Stimulated activated CD8-positive, alpha-beta memory T cell treated with anti-CD3 and anti-CD28 coated beads, Interleukin-7, amount 100 ng/mL, for 24 hours (primary cell): ENCODE measurements at places on chromosomes 13 and 19.

DNA sequence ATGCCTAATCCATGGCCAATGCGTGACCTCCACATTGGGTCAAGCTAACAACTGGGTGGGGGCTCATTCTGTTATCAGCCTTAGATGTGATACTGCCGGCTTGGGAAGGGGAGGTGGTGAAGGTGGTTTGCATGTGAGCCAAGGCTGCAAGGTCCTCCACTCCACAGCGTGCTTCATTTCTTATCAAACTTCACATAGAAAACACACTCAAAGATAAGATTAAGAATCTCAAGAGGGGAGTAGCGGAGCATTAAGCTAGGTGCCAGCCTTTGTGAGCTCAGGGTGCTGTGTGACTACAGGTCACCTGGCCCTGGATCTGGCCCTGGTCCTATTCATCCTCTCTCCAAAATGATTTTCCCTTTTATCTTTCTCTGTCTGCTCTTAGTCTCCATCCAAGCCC, 13.3 kb upstream of the ARGLU1 start:
- DNase-seq: no peak

DNA sequence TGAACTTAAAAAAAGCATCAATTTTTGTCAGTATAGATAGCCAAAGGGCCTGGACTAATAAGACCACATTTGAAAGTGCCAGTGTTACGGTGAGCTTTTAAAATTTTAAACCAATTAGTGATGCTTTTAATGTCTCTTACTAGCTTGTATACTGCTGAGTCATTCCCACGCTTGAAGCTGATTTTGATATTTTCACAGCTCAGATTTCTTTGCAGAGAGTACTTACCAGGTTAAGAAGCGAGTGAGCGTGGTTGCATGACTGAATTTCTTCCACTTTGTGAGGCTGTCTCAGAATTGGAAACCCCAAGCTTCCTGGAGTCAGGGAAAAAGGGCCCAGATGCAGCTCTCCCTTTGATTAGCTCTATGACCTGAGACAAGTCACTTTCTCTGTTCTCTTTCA, 74.5 kb upstream of the NBEA start:
- no peak for DNase-seq

DNA sequence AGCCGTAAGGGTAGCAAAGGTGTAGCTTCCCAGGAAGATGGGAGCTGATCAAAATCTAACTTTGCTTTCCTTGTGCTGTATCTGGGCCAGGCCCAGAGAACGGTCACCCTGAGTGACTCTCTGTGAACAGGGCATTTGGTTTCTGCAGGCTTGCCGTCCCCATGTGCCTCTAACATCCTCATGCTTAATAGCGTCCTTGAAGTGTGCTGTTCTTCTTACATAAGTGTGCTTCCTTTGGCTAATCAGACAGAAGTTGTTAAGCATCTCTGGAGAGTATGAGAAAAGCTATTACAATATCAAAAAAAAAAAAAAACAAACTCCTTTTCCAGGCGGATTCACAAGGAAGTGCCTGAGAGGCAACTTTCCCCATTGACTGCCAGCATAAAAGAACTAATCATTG, 503.7 kb downstream of the DIAPH3 start:
- no peak for DNase-seq

DNA sequence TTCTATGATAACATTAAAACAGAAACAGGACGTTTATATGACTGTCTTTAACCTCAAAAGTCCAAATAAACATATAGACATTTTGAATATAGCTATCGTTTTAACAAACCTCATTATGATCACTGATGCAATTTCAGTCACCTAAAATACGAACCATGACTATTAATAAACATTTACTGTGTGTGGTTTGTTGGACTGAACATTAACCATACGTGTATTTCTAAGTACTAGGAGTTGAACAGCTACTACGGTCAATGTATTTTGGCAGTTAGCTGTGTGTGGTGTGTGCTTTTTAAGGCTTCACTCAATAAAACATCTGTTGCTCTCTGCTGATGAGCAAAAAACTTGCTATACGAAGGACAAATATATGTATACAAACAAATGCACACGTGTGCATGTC, 281.4 kb downstream of the ABCC4 start:
- no peak for DNase-seq

- DNase-seq: no peak
Observed at GRCh38 chr13:65803530-65804392, 1426.4 kb downstream of the PCDH9 start.

DNA sequence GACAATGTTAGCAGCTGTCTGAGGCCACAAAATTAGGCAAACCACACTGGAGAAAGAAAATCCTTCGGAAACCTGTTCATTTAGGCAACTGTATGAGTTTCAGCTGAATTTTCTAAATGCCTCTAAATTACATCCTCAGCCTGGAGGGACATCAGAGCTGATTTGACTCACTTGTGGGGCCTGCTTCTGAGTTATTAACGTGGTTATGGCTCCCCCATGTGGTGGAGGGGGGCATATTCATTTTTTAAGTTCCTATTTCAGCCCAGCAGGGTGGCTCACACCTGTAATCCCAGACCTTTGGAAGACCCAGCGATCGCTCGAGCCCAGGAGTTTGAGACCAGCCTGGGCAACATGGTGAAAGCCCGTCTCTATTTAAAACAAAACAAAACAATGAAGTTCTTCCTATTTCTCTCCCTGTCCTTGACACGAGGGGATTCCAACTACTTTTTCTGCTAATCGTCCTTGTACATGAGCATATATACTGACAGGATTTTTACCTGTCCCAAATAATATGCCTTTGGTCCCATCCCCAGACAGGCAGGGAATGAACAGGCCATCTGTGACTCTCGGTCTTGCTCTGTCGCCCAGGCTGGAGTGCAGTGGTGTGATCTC, 31.5 kb upstream of the HIF3A start:
- DNase-seq: peak; percentile 32

GRCh38 chr19:30464162-30464561, 92.0 kb downstream of the ZNF536 start:
- DNase-seq: no peak

DNA sequence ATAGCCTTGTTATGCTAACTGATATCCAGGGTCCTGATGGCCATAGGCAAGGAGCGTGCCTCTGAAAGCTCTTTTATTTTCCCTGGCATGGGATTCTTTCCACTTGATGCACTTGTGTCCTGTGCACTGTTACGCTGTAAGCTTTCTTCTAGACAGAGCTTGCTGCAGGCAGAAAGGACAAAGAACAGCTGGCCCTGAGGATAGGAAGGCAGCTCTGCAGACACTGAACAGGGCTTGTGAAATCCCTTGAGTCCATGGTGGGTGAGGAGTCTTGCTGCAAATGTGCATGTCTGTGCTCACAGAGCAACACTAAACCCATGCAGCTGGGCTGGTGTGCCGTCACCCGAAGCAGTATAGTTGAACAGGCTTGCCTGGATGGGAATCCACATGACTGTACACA, 126.6 kb downstream of the AKAP11 start:
- DNase-seq: no peak

DNA sequence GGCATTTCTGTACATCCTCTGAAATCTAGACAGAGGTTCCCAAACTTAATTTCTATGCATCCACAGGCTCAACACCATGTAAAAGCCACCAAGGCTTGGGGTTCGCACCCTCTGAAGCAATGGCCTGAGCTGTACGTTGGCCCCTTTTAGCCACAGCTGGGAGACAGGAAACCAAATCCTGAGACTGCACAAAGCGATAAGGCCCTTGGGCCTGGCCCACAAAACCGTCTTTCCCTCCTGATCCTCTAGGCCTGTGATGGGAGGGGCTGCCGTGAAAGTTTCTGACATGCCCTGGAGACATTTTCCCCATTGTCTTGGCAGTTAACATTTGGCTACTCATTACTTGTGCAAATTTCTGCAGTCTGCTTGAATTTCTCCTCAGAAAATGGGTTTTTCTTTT, 766.4 kb downstream of the GPC5 start:
- no peak for DNase-seq

- DNase-seq: no peak
Observed at GRCh38 chr19:1796395-1797142, 15.5 kb downstream of the ATP8B3 start.

DNA sequence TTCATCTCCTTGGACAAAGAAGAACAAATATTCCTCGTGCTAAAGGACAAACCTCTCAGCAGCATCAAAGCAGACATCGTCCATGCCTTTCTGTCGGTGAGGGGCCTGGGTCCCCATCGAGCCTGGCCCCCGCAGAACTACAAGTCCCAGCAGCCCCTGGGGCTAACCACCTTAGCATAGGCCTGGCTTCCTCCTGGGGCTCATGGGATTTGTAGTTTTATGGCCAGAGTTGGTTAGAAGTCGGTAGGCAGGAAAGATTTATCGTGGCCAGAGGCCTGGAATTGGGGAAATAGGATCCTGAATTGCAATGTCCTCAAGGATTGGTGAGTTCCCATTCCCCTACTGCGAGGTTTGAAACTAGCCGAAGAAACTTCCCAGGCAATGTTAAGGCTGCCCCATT, 19.6 kb downstream of the TMEM150B start:
- no peak for DNase-seq

DNA sequence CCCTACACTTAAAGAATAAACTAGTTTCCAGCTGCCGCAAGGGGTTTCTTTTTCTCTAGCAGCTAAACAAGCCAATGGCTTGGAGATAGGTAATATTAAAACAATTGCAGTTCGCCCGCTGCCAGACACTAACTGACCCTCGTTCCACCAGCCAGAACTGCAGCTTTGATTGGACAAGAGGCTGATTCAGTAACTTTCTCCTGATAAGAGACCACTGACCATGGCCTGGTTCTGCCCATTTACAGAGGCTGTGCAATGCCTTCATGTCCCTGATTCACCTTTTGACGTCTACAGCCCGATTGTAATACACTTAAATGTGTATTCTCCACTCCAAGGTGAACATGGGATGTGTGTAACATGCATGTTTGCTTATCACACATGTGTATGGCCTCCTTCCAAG, 12.8 kb upstream of the C19orf12 start:
- no peak for DNase-seq

GRCh38 chr13:43376596-43376995, 353.2 kb downstream of the DNAJC15 start:
- DNase-seq: no peak

DNA sequence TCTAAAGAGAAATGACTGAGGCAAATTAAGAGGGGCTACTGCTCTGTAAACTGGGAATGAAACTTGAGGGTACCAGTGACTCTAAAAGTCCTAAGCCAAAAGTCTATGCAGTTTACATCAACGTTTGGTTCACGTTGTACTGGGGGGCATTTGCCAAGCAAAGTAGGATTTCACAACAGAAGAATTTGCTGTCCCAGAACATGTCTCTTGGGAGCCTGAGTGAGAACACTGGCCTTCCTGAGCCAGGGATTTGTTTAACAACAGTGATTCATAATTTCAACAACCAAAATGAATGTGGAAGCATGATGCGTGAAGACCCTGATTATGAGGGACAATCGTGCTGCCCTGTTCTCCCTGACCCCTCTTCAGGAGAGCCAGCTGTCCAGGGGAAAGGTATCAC, 178.0 kb downstream of the OXGR1 start:
- no peak for DNase-seq

- DNase-seq: no peak
Observed at GRCh38 chr13:113777311-113778260, 18.6 kb downstream of the TMEM255B start.

GRCh38 chr13:50344717-50345116, 329.5 kb downstream of the KCNRG start:
- DNase-seq: no peak

DNA sequence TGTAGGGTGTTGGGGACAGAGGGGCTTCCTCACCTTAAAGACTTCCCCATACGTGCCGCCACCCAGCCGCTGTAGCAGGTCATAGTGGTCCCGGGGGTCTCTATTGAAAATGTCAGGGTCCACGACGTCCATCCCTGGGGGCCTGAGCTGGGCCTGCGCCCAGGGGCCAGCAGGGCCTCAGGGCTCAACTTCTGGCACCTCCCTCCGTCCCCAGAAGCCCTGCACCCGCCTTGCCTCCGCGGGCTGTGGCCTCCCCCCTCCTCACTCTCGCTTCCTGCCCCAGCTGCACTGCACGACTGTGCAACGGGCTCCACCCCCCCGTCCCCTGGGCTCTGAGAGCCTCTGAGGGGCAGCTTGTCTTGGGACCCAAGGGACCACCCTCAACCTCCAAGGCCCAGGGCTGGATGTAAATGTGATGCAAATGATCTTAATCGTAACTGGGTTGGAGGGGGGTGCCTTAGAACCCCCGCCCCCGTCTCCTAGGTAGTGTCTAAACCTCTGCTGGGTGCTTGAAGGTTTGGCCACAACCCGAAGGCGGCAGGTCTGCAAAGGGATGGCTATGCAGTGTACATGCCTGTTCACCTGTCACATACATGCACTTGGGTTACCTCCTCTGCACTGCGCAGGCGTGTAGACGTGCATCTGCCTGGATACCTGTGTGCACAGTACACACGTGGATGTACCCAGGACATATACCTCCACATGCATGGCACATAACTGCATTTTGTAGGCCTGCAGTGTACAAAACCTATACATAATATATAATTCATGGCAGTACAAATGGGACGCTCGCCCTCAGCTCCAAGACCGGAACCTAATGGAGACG, at the start of gene MAP4K1:
Gene MAP4K1 (minus strand): TSS at position 190 of the 826 bp plus-strand sequence. CDS start 58 bp downstream, at position 132.
- DNase-seq: peak; percentile 46

DNA sequence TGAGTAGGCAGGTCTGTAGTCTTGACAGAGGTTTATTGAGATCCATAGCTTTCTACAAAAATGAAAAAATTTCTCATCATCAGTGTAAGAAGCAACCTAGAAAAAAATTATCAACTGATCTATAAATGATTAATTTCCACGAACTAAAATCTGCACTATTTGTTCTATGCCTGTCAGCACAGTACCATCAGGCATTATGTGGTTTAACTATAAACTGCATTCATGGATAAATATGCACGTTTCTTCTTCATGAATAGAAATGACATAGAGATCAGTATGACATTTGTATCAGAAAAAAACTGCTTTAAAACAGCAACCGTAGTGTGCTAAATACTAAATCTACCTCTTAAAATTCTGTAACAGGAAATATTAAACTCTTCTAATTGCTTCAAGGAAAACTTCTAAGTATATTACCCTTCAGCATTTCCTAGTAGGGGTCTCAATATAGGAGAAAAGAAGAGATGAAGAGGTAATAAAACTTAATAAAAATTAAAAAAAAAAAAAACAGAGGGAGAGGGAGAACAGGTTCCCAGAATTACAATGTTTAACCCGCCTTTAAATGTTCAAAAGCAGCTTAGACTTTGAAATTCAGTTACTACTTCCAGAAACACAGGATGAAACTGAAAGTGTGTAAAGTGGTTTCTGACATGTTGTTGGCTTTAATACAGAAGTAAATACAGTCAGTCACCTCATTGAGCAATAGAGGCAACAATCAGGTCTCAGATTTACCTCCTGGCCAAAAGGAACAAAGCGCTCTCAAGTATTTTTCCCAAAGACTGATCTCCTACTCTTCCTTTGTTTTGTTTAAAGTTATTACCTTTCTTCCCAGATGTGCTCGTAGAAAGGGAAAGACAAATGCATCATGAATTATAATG, 144.4 kb downstream of the DIAPH3 start:
- no peak for DNase-seq

- DNase-seq: no peak
Observed at GRCh38 chr19:29543381-29543780, 17.6 kb downstream of the VSTM2B start.
